Activated CD4-positive, CD25-positive, alpha-beta regulatory T cell (primary cell): ENCODE measurements at places on chromosomes 2 and 18.

DNA sequence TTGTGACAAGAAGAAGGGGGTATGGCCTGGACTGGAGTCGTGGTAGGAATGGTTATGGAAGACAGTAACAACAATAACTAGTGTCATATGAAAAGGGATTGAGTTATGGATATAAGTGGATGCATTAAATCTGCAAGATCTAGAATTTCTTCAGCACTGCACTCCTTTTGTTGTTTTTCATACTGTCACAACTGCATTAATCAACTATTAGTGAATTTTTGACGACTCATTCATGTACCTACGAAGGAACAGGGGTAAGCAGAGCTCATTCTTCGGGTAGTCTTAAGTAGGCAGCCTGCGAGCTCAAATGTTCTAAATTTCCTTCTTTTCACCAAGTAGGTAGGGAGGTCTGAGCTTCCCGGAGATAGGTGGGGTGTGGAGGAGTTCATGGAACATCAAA, 109.7 kb upstream of the UPP2 start:
- DNase-seq = no peak

GRCh38 chr18:6333981-6334380, 80.7 kb downstream of the L3MBTL4 start:
- no peak for DNase-seq

DNA sequence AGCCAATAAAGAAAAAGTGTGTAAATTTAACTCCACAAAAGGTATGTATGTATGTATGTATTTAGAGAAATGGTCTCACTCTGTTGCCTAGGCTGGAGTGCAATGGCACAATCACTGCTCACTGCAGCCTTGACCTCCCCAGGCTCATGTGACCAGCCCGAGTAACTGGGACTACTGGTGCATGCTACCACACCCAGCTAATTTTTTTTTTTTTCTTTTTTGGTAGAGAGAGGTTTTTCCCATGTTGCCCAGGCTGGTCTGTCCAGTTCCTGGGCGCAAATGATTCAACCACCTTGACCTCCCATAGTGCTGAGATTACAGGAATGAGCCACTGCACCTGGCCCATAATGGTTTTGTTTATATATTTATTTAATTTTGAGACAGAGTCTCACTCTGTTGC, 67.1 kb downstream of the CERKL start:
- no peak for DNase-seq

DNA sequence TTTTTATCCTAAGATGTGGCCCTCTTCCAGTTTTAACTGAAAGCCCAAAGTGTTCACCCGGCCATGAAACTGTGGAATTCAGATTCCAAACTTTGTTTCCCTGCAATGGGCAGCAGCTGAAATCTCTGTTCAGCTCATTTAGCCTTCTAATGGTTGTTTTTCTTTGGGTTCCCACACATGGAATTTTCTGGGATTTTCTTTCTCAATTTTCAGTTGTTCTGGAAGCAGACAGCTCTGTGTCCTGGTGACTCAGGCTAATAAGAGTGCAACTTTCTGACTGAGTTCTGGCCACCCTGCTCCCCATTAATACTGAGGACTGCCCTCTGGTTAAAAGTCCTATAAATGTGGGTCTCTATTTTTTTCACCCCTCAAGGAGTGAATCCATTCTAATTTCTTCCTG, 78.5 kb downstream of the PMS1 start:
- DNase-seq = no peak

- no peak for DNase-seq
These were observed 46.6 kb upstream of the RFX8 start for GRCh38 chr2:101521487-101521886.

DNA sequence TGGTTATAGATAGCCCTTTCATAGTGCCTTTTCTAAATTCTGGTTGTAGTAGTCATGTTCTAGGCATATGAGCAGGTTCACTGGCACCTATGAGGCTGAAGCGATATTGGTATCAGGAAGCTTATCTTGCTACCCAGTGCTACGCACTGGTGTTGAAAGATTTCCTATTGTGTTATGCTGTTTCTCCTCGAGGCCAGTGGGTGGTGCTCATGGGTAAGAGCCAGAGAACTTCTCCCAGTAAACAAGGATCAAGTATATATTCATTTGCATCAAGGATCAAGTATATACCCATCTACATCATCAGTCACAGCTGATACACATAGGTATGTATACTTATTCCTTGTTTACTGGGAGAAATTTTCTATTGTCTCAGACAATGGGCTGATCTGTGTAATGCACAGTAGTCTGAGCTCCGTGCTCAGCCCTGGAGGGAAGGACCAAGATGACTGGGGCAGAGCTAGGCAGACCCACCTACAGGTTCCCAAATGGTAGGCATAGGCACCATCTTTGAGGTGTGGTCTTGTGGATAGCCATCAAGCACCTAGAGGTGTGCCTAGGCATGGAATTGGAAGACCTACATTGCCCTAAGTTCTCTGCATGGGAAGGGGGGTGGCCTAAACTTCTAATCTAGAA, 101.2 kb upstream of the GALNT13 start:
- no peak for DNase-seq

DNA sequence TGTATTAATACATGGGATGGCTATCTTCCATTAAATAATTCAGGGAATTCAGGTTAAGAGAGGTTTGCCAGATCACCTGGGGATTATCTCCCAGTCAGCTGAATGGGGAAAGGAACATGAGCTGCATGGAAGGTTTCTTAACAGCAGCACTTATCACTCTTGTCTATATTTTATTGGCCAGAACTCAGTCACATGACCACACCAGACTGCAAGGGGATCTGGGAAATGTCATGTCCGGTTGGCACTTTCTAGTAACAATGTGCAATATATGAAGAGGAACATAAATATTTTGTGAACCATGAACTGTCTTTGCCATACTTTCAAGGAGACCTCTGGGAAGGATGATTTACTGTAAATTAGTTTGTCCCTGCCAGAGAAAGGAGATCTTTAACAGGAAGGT, 599.1 kb downstream of the SLC4A3 start:
- DNase-seq = no peak

DNA sequence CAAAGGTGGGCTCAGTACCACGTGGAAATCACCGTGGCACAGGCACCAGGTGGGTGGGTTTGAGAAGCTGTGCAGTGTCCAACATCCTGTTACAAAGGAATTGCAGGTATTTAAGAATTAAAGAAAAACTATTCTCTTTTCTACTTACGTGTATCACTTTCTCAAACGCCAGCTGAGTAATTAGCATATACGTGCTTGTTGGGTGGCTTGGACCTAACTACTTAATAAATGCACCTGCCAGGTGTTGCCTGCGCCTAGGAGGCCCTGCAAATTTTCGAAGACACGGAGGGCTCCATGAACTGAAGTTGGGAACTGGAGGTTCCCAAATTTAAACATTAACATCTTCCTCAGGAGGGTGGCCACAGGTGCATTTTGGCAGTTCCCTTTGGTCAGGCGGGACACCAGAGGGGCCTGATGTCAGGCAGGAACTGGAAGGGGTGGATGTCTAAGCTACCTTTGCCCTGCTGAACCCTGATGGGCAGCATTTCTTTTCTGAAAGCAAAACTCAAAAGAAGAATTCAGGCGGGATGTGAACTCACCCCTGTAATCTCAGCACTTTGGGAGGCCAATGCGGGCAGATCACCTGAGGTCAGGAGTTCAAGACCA, 84.8 kb downstream of the HS6ST1 start:
- no peak for DNase-seq

DNA sequence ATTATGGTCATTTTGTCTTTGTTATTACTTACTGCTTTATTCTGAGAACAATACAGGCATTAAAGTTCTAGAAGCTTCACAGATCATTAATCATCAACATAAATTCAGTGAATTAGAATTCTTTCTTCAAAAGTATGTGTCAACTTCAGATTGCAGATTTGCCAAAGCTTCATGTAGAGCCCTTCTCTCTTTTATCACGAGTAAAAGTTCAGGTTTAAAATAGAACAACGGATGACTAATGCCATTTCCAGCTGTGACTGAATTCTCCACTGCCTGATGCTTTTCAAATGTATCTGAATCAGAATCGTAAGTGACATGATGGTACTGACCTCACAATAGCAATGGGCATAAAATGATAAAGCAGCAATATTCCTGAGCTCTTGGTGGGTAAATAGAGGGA, 116.0 kb downstream of the ABCA12 start:
- DNase-seq = no peak

- DNase-seq = no peak
These were observed 18.6 kb upstream of the PEX13 start for GRCh38 chr2:60998628-60999545.

DNA sequence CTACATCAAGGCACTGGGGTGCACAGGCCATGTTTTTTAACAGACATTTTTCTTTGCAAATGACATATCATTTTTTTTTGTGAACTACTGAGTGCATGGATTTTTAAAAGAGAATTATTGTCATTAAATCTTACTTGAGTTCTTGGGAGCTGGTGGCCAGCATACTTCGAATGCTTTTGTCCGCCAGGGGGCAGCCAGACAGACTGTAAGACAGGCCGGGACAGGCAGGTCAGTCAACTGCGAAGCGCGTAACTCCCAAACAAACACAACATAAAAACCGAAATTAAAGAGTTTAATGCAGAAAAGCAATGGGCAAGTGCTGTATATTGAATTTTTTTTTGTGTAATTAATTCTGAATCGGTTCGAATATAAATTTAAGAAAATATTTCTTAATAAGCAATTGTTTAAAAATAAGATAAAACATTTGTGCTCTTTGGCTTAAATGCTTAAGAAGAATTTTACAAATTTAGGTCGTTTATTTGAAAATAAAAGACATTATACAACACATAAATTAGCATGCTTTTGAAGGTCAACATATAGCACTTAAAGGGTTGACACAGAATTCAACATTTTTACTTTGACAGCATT, 142.2 kb upstream of the PXDN start:
- DNase-seq = no peak

DNA sequence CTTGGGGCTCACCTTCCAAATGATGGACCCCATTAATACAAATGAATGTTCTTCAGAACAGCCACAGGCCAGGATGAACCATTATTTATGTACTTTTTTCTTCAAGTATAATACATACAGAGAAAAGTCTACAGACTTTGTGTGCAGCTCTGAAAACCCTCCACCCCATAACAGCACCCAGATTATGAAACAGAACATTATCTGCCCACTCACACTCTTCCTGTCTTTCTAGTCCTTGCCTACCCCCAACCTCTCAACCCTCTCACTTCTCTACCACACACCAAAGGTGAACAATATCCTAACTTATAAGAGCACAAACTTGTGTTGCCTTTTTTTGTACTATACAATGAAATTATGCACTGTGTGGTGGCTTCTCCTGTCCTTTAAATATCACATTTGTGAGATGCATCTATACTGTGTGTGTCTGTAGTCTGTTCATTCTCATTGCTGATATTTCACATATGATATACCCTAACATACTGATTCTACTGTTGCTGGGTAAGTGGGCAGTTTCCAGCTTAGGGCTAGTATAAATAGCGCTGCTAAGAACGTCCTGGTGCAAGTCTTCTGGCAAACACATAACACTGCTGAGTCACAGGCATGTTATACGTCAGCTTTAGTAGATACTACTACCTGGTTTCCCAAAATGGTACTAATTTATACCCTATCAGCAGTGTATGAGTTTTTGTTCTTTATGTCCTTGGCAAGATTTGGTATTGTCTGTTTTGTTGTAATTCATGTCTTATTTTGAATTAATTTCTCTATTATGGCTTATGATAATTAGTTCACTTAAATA, 1.0 kb upstream of the NPHP1 start:
- DNase-seq = no peak

GRCh38 chr2:230984393-230985220, 11.3 kb upstream of the SPATA3 start:
- DNase-seq = peak; percentile 15

DNA sequence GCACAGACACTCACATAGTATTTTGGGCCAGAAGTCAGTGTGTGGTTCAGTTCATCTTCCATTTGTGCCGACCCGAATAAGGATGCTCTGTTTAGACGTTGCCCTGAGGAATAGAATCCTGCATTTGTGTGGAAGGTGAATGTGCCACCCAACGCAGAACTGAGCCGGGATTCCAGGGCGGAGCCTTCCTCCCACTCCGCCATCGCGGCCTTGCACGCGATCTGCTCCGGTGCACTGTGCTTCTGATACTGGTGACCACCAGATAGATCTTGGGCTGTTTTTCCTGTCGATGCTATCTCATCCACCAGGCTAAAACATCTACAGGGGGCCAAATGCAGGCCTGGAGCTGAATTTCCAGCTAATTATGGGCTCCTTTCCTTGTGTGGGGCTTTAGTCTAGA, 29.6 kb upstream of the SNTG2 start:
- DNase-seq = no peak

DNA sequence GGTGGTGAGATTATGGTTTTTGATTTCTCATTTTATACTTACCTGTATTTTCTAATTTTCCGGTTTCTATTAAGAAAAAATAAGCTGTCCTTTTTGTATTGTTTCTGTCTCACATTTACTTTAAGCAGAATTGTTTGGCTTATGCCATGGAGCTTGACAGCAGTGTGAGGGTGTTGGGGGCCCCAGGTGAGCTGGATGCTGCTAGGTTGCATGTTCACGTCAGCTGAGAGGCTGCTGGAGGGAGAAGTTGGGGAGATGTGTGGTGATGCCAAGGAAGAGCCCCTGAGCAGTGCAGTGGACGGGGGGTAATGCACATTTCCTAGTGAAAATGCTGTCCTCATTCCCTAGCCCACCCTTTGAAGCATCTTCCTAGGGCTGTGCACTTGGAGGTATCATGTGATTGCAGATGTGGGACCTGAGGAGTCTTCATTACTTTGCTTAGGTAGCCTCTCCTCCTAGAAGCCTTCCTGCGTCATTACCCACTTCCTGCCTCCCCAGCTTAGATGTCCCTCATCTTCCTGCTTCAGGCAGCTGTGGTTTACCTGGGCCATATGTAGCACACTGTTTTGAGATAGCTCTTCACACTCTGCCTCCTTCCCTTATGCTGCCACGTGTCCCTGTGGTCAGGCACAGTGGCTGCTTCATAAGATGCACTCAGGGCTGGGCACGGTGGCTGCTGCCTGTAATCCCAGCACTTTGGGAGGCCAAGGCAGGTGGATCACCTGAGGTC, 16.2 kb downstream of the ATG16L1 start:
- DNase-seq = peak; percentile 65

- DNase-seq = no peak
These were observed 44.7 kb downstream of the TANC1 start for GRCh38 chr2:159013103-159013502.

GRCh38 chr18:35289727-35290093, 319 bp downstream of the ZSCAN30 start:
- no peak for DNase-seq

- DNase-seq = no peak
These were observed 9.0 kb downstream of the STEAP3 start for GRCh38 chr2:119232666-119232993.

GRCh38 chr18:32851936-32852335, 79.1 kb upstream of the KLHL14 start:
- DNase-seq = no peak

GRCh38 chr2:237511433-237511832, 24.4 kb downstream of the MLPH start:
- no peak for DNase-seq
